ENCODE measurements at places on chromosomes 6 and 20.
A peak's percentile ranks its signal among the peaks of the same experiment; 100 is the strongest.

DNA sequence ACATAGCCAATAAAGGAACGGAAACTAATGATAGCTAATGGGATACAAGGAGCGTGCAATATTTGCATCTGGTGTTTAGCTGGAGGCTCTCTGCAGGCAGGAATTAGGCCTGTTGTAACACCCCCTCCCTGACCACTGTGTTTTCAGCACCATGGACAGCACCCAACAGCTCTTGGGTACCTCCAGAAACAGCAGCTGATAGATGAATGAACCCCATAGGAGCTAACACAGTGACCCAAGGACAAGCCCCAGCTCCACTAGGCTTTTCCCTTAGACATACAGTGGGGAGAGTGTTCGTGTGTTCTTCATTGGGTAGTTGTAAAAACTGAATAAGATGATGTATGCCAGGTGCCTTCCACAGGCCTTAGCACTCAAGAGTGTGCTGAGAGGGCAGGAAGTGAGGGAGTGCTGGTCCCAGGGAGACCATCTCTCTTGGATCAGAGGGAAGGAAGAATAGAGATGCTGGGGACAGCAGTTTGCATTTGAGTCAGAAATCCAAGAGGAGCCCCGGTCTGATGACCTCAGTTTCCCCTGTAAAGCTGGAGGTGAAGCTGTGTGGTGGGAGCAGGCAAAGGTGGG, 161.3 kb downstream of the PHACTR3 start:
- peak; percentile 58 for DNase-seq

DNA sequence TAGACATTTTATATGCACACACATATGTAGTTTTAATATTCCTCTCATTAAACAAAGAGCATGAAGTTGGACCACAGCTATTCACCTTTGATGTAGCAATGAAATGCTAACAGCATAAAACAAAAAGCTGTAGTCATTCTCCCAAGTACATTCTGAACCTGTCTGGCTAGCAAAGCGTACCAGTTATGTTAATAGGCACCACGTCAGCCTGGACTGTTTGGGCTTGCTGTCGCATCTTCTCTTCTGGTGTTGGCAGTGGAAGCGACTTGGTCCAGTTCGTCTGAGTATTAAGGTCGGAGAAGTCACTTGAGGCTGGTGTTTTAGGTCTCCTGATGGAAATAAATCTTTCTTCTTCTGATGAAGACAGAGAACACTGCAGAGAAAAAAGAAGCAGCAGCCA, 42.8 kb downstream of the HEBP2 start:
- DNase-seq: no peak

GRCh38 chr6:20605061-20605460, 70.8 kb downstream of the CDKAL1 start:
- DNase-seq: peak; percentile 3

DNA sequence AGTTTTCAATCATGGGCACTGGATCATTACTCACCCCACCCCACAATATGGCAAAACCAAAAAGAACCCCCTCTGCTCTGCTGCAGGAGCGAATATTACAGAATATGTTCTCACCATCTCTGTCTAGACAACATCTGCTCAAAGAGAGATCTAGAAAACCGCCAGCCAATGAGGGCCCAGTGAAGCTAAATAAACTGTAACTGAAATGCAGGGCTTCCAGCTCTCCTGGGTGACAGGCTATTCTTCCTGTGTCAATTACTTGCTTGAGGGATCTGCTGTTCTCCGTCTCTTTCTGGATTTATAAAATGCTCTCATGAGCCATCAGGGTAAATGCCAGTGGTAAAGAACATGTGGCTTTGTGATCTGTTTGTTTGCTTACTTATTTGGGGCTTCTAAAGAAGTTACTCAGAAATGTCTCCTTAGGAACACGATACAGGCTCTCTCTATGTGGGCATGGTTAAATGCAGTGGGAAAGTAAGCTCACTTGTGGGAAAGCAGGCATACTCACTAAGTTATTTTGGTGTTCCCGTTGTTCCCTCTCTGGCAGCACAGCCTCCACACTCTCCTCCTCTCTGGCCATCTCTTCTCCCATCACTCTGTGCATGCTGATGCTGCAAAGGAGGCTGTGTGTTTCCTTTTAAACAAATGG, 44.8 kb downstream of the TTI1 start:
- DNase-seq: no peak

- no peak for DNase-seq
Observed at GRCh38 chr6:28368522-28368921, 18.8 kb downstream of the ZKSCAN3 start.

DNA sequence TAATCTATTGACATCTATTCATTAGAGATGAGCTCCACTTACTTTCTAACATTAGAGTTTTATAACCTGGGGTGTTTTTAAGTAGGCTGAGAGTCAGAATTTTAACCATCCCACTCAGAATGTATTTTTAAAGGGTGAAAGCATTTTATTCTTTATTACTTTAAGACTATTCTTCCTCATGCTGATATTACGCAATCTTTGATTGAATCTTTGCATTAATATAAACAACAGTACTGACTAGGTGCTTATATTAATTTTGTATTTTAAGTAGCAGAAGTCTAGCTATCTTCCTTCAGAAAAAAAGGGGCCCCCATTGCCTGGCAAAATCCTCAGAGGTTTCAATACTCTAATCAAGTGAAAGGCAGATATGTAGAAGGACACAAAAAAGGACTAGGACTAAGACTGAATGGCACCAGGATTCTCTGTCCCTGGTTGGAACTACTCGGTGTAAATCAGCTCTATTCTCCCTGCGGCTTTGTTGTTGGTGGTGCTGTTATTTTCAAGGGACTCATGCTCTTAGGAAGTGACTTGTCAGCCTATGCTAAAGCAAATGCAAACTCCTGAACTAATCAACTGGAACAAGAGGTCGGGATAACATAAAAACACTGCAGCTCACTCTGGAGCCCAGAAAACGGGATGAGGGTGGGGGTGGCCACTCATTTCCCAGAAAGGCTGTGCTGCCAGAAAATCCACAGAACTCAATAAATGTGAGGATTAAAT, 1324.4 kb downstream of the GRIK2 start:
- no peak for DNase-seq

DNA sequence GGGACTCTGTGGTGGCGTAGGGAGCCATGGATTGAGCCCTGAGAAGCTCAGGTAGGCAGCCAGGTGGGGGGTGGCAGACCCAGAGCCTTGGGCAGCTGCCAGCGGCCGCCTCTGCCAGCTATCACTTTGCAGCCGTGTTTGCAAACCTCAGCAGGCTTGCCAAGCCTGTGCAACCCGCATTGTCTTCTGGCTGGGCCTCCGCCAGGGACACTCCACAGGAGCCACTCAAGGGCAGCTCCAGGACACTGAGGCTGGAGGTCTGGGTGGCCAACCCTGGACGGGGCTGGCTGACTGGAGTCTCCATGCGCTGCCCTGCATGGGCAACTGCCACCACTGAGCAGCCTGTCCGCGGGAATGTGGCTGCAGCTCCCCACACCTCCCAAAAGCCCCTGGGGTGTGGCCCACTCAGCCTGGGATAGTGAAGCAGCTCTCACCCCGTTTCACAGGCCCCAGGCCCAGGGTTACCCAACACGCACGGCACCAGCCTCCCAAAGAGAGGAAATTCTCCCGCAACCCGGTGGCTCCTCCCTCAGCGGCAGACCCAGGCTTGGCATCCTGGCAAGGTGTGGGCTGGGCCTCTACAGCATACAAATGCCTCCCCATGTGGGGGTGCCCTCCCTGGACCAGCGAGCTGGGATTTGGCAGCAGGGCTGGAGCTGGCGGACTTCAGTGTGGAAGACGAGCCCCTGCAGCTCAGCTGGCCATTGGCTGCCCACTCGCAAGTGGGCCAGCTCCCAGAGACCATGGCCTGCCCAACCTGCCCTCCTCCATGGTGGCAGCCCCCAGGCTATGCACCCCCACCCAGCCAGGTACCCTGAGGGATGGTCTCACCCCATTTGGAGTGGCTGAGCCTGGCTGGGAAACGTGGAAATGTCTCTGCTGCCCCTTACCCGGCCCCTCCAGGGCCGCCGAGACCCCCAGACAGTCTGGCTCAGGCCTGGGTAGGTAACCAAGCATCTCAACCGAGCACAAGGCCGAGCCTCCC, 2.9 kb downstream of the CHRNA4 start:
- no peak for DNase-seq

DNA sequence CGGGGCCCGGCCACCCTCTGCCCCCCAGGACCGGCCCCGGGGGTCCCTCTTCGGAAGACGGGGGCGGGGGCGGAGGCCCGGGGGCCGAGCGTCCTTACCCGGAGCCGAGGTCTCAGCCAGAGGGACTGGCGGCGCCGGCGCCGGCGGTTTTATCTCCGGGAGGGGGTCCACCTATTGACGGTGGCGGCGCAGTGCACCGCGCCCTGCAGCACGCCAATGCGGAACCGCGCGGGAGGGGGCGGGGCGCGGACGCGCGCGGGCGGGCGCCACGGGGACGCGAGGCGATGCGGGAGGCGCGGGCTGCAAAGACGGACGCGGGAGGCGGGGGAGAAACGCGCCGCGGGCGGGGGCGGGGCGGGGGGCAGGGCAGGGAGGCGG, at the start of gene EEF1A2:
EEF1A2 (minus strand) TSS at position 124 of the 378 bp plus-strand sequence. CDS start 1,320 bp downstream, outside the sequence.
- no peak for DNase-seq

- DNase-seq: no peak
Observed at GRCh38 chr6:72374857-72375256, 247.0 kb upstream of the KCNQ5 start.

DNA sequence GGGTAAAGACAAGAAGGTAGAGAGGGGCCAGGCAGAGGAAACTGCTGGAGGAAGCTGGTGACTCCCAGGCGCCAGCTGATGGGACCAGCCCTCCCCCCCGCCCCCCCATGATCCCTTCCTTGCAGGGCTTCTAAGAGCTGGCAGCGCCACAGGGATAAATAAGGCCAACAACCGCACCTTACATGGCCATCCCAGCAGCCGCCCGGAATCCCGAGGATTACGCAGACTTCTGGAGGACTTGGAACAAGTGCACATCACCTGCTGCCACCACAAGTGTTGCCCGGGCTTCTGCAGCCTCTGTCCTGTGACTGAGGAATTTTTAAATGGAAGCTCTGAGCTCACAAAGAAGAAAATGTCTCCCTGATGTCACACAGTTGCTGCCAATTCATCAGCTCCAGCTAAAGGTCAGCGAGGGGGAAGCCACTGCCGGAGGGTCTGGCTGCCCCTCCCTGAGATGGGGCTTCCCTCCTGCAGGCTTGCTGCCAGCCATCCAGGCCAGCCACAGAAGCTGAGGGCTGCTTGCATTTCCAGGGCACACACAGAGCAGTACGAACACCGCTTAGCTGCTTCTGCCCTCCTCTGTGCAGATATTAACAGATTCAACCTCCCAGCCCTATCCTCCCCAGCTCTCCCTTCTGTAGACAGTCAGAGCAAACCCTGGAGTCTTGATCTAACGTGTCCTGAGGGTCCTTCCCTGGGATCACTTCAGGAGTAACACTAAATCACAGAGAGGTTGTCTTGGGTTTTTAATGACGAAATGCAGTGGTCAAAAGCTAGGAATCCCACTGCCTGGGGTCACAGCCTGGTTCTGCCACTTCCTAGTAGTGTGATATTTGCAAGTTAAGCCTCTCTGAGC, 38.6 kb upstream of the PIM1 start:
- no peak for DNase-seq

GRCh38 chr20:60011512-60012507, 53.6 kb downstream of the CDH26 start:
- no peak for DNase-seq

- no peak for DNase-seq
Observed at GRCh38 chr6:112352607-112353006, 5.5 kb downstream of the RFPL4B start.

DNA sequence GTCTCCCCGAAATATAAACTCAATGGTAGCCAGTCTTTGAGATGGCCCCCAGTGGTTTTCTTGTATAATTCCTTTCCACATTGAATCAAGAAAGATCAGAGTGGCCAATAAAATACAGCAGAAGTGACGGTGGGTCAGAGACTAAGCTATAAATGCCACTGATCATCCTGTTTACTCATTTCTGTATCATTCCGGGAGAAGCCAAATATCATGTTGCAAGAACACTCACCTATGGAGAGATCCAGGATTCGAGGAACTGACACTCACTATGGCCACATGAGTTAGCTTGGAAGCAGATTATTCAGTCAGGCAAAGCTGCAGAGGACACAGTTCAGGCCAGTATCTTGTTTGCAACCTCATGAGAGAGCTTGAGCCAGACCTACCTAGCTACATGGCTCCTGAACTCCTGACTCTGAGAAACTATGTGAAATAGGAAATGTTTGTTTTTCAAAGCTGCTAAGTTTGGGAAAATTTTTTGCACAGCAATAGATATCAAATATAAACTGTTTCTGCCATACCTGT, 132.4 kb upstream of the ADGRF1 start:
- no peak for DNase-seq

GRCh38 chr6:88492824-88493223, 326.7 kb upstream of the CNR1 start:
- peak; percentile 26 for DNase-seq

DNA sequence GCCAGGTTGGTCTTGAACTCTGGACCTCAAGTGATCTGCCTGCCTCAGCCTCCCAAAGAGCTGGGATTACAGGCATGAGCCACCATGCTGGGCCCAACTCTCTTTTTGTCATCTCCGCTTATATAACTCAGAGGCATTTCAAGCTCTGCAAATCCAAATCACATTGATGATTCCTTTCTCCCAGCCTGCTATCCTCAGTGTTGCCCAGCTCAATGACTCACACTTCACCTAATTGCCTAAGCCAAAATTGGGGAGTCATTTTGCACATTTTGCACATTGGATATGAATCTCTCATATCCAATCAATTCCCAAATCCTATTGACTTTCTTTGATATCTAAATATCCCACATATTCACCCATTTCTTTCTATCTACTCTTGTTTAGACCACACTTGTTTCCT, 3.9 kb downstream of the UTRN start:
- DNase-seq: no peak

- no peak for DNase-seq
Observed at GRCh38 chr20:47799116-47799715, 13.9 kb upstream of the SULF2 start.

- no peak for DNase-seq
Observed at GRCh38 chr20:40753472-40753871, 64.4 kb upstream of the MAFB start.

DNA sequence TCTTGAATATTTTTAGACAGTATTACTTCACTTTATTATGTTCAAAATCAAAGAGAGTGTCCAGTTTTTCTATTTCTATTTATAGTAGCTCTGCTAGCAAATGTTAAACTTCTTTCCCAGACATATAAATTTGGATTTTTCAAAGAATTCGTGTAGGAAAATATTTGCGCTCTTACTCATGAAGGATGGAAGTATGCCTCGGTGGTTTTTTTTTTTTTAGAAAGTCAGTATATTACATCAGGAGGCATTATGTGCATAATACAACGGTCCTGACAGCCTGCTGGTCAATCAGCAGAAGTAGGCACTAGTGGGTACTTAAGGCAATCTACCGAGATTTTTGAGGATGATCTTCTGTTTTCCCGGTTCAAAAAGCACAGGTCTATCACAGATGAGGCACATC, 249.3 kb downstream of the TBX18 start:
- DNase-seq: no peak

DNA sequence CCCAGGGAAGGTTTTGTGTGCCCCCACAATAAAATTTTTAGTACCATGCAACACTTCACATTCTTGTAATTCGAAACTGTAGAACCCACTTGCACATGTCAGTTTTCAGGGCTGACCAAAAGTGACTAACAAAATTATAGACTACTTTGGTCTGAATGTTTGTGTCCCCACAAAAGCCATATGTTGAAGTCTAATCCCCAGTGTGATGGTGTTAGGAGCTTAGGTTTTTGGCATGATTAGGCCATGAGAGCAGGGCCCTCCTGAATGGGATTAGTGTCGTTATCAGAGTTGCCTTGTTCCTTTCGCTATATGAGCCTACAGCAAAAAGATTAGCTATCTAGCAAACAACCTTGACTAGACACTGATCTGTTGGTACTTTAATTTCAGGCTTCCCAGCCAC, 49.0 kb upstream of the TENT5A start:
- no peak for DNase-seq

All from RWPE1 (cell line).